ENCODE measurements at places on chromosomes 3 and 15. TPM values are rescaled to one million over a fixed set of nuclear protein-coding genes. Genes with fewer than 3 reads are reported as not detected.

DNA sequence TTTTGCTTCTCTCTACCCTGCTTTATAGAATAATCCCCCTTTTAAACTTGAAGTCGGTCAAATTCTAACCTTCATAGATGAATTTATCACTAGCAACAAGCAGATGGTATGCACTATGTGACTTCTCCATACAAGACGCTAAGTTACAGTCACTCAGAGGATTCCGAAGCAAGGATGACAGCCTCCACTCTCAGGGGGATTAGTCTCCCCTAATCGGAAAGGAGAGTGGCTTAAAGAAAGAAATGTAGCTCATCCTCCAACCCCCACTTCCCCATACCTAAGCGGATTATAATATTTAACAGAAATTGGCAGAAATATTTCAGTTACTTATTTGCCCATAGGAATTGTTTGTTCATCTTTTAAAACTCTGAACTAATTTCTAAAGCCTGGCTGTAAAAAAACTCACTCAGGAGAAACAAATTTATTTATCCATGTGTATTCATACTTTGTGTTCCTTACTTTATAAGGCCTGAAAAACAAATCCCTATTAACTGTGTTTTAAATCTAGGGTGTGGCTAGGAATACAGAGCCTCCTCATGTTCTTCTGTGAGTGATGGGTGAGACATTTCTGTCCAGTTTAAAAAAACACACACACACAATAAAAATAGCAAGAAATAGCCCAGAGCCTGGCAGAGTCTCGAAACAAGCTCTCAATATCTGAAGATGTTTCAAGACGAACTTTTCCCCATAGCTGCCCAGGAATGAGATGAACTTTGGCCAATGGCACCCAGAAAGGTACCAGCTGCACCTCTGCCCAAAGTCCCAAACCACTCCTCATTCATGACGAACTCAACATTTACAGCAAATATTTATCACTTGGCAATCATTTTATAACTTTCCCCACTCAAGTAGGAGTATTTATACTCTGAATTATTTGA lies 18.7 kb downstream of the SIAH2 start:
- no peaks in the 10 kb centered on the region for H3K36me3 ChIP-seq
- H3K4me1 ChIP-seq: no peaks in the 10 kb centered on the region
- no peaks in the 10 kb centered on the region for H3K27me3 ChIP-seq
- no peak overlapping the region for H3K4me3 ChIP-seq

- no peaks in the 10 kb centered on the region for H3K4me1 ChIP-seq
- DNase-seq: no peak
- H3K27me3 ChIP-seq: no peaks in the 10 kb centered on the region
- no peaks in the 10 kb centered on the region for H3K36me3 ChIP-seq
Measured at GRCh38 chr3:189401196-189401595, 229.4 kb downstream of the TPRG1 start.

SLC28A1 gene
- 0.59 TPM for total RNA-seq

DNA sequence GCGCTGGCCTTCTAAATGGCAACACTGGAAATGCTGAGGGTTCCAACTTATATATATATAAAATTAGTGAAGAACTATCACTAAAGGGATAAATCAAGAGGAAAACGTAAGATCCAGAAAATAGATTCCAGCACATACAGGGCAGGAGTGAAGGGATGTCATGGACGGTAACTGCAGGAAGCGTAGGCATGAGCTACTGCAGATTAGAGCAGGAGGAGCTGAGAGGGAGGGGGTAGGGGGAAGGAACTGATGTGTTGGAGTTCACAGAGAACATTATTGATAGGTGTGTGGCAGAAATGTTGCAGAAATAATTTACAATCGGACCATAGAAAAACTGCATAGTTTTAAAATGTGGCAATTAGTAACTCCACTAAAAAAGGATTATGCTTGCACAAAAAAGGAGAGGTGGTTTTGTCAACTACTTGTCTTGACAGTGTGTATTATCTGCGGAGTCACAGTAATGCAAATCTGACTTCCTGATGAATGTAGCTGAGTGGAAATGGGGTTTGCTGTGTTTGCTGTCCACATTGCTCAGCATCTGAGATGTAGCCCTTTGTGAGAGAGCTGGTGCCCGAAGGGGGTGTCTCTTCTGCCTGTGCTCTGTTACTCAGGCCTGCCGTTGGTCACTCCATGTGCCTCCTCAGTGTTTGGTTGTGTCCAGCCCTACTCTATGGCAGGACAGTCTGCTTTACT lies 61.2 kb downstream of the PAK2 start:
- no peaks in the 10 kb centered on the region for H3K36me3 ChIP-seq
- H3K4me1 ChIP-seq: no peaks in the 10 kb centered on the region
- no peak overlapping the region for H3K27ac ChIP-seq
- H3K27me3 ChIP-seq: no peaks in the 10 kb centered on the region
- DNase-seq: no peak
- H3K4me3 ChIP-seq: no peak overlapping the region

GRCh38 chr15:59237924-59238331 lies 31.3 kb downstream of the LDHAL6B start:
- no peaks in the 10 kb centered on the region for H3K36me3 ChIP-seq
- no peak overlapping the region for H3K4me3 ChIP-seq
- no peaks in the 10 kb centered on the region for H3K4me1 ChIP-seq
- no peaks in the 10 kb centered on the region for H3K27me3 ChIP-seq
- no peak overlapping the region for H3K27ac ChIP-seq
- no peak for DNase-seq
